ENCODE measurements at places on chromosomes 6 and 20.

DNA sequence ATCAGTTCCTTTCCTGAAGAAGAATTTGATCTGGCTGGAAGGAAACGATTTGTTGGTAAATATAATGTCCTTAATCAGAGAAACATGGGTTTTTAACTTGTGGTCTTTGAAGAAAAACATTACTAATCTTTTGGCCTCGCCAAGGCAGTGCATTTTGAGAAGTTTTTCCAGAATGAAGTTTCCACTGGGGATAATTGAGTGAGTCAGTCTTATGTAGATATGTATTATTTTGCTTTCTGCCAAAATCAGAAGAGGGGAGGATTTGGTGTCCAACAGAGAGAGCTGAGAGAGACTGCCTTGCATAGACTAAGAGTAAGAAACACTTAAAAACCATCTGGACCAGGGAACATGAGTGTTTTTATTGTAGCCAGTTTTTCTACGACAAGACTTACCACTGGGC is 79.9 kb downstream of the FNDC1 start:
- no peak for DNase-seq

- no peak for DNase-seq
Measured at GRCh38 chr20:37518059-37518458, 3.0 kb upstream of the NNAT start.

DNA sequence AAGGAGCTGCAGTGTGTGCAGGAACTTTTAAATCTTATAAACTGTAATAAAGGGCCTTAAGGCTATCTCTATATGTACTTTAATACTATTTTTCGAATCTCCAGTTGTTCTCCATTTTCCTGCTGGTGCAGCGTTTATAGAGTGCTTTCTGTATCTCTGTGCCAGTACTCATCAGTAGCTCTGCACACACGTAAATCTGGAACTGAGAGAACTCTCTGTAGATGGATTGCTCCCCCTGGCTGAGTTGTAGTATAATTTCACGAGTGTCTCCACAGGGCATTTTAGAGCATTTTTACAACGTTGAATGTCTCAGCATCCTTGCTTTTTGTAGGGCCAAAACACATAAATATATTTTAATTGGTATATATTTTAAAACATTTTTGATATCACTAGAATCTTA is 256.5 kb downstream of the TRDN start:
- DNase-seq: peak; percentile 23

DNA sequence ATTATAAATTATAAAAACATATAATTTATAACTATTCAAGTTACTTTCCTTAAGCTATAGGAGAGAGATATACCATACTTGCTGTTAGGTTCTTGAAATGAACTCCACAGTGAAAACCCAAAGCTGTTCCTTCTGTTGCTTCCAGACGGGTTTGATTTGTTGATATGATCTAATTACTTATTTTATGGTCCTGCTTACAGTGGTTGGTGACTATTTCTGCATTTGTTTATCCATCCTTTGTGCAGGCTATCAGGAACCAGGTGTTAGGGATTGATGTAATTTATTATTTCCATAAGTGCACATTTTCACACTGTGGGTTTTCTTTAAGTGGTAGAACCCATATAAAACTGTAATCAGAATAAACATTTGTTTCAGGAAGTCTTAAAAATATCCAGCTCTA is 167.1 kb downstream of the KIF6 start:
- DNase-seq: no peak

DNA sequence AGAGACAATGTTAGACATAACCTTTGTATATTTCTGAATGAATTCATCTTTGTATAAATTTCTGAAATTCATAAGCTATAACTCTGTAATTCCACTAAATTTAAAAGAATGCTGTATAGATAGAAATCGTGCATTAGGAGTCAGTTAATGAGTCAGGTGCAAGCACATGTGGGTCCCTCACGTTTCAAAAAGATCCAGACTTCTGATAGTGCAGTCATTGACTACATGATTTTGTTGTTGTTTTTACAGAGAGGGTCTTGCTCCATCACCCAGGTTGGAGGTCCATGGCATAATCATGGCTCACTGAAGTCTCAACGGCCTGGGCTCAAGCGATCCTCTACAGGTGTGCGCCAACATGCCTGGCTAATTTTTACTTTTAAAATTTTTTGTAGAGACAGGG is 14.6 kb downstream of the ESF1 start:
- no peak for DNase-seq

DNA sequence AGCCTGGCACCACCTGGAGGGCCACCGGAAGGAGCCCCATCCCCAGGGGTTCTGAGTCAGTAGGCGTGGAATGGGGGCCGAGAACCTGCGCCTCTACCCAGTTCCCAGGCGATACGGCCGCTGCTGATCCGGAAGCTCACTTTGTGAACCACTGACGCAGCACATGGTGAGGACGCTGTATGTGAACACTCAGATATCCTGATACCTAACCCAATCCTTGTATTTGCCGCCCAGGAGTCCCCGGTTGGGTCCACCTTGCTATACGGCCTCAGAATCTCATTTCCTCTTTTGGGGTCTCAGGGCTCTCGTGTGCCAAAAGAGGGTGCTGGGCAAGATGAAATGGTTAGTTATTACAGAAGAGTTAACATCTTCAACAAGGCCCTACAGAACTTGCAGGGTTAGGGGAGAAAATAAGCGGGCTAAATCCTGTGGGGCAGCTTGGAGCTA is 604 bp upstream of the RAB5IF start:
- peak; percentile 48 for DNase-seq

- DNase-seq: peak; percentile 30
Measured at GRCh38 chr6:40477246-40478126, 109.7 kb downstream of the LRFN2 start.

- DNase-seq: peak; percentile 49
Measured at GRCh38 chr6:52576392-52577021, 353 bp downstream of the TRAM2 start.

DNA sequence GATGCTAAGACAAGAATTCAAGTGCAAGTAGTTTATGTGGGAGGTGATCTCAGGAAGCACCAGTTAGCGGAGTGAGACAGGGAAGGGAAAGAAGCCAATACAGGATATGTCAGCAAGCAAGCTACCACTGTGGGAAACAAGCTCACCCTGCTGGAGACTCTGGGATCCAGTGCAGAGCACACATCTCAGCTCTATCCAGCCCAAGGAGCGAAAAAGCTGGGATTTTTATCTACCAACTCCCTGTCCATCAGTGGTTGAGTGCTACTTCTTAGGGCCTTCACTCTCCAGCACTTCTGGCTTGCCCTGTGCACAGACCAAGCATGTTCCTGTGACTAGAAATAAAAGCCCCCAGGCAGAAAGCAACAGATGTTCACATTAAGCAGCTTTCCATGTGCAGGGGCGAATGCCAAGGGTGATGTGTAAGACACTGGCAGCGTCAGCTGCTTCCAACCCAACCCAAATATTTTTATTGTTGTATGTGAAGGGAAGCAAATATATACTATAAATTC is 10.8 kb upstream of the RNF24 start:
- DNase-seq: peak; percentile 17

DNA sequence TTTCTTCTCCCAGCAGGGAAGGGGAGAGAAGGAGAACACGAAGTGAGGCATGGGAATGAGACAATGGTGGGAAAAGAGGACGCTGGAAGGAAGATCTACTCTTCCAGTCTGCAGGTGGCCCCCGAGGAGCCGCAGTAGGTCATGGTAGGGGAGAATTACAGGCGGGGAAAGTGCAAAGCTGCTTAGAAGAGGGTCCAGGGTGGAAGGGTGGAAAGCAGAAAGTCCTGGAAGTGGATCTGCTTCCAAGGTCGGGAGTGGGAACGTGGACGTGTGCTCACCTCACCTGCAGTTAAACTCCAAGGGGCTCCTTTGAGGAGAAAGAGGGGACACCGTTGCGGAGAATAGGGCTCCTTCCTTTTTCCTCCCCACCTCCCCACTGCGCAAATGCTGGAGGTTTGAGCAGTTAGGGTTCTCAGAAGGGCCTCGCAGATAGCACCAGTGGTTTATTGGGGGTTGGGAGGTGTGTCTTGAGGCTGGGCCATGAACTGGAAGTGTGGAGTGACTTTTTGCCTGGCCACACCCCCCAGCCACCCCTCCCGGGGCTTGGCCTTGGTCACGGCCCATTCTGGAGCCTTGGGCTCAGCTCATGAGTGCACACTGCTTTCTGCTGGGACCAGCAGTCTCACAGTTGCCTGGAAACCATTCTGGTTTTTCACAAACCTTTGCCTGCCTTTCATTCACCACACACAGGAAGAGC is 100.4 kb upstream of the MLN start:
- no peak for DNase-seq

- DNase-seq: no peak
Measured at GRCh38 chr6:33105916-33106871, 30.4 kb downstream of the HLA-DPB1 start.

- DNase-seq: no peak
Measured at GRCh38 chr20:17453592-17453991, 77.6 kb downstream of the BFSP1 start.

DNA sequence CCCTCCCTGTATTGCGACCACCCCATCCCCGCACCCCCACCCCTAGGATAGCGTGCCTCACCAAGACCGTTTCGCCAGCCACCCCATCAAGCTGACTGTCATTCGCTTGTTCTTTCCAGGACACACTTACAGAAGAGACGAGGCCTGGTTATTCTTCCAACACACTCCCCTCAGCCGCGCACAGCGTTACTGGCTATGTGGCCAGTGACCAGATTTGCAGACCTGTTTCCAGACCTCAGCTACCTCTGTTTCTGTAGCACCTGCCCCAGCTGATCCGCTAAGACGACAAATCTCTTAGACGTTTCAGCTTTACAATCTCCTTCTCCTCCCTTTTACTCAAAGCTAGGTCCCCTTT is 26.1 kb downstream of the HLA-F start:
- DNase-seq: no peak

GRCh38 chr20:41697861-41698559 is 79.8 kb upstream of the CHD6 start:
- no peak for DNase-seq

GRCh38 chr6:127276331-127276730 is 9.7 kb downstream of the RNF146 start:
- DNase-seq: no peak

- DNase-seq: no peak
Measured at GRCh38 chr20:63416631-63417030, 55.5 kb upstream of the CHRNA4 start.

GRCh38 chr20:35329435-35330139 is 37.4 kb upstream of the FAM83C start:
- DNase-seq: no peak

DNA sequence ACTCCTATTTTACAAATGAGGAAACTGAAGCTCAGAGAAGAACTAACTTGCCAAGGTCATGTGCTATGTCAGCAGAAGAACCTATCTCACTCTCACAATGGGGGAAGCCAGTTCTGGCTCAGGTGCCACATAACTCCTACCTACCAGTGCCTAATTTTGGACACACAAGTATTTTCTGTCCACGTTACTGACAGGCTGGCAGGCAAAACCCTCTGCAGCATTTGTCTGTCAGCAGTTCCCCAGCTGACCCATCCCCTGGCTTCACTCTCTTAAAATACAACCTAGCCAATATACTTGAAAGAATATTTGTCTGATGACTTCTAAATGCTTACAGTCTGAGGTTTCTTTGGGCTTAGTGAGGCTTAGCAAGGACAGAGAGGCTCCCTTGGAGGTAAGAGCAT is 15.5 kb downstream of the GSS start:
- no peak for DNase-seq

DNA sequence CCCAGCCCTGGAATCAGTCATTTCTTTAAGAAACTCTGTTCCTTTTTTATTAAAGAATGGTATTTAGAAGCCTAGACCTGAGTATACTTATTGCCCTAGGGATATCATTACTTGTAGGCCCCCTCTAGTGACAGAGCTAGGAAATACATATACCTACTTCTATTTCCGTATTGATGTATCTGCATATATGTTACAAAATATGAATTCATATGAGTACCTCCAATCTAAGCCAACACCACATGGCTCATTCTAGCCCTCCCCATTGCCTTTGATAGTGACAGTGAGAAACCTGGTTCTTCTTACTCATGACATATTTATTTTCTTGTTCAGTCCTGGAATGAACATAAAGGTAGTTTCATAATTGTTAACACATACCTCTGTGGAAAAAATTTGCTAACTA is 137.2 kb downstream of the FARS2 start:
- no peak for DNase-seq

- no peak for DNase-seq
Measured at GRCh38 chr20:54197621-54198604, 10.0 kb upstream of the PFDN4 start.

DNA sequence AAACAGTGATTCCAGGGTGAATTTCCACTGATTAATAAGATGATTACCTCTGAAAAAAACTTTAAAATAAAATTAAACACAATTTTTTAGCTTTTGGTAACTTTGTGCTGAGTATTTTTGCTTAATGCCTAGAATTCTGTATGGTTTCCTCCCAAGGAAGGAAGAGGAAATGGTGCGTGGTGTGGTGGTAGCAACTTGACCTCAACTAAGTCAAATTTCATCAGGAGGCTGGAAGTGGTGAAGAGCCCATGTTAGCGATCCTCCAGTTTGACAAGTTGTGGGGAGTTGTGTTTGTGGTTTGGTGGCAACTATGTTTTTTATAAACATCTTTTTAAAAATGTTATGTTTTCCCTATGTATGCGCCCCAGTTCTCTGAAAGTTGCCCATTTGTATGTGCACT is 5.0 kb upstream of the RTF2 start:
- DNase-seq: no peak

DNA sequence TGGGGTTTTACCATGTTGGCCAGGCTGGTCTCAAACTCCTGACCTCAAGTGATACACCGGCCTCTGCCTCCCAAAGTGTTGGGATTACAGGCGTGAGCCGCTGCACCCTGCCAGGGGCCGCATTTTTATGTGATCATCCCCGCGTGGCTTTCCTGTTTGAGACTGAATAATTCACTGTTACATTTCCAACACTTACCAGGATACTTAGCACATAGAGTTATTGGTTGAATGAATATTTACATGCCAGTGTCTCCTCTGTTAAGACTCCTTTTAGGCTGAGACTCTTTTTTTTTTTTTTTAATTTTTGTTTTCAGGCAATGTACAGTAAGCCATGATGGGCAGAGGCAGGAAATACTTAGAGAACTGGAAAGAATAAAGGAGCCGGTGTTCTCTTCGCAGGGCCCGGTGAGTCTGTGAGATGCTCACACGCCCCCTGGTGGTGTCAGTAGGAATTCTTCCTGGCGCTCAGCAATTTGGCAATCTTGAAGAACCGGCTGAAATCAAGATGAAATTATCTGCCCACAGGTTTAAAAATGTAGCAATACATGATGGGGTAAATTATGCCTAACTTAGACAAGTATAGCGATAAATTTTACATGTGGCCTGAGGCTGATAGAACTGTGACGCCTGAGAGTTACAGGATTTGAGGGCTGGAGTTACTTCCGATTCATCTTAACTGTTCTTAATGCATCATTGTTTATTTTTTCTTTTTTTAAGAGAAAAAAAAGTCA is 7.6 kb upstream of the RNF114 start:
- peak; percentile 77 for DNase-seq
